ENCODE measurements at places on chromosomes 2 and 18.

DNA sequence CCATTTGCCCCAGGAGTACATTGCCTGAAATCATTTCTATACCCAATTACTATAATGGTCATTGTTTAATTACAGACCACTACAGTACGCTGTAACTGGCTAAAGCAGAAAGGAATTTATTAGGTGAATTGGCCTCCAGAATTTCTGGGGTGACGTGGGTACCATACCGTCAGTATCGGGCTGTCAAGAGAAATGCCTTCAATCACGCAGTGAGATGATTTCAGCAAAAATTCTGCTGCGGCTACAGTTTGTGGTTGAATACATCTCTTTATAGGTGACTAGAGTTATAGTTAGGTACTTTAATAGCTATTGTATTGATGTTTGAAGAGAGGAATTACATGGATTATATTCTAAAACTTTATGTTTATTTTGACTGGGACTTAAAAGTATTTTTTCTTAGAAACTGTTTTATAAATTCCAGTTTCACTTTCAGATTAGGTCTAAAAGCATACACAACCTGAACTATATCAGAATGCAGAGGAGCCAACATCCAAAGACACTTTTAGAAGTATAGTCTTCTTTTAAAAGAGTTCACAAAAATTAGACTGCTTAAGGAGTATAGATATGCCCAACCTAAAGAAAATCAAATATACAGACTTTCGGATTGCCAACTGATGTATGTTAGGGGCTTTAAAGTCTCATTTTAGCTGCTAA lies 128.4 kb downstream of the TTC27 start:
- DNase-seq, result no peak

GRCh38 chr2:217478831-217479455 lies 523.9 kb downstream of the TNS1 start:
- DNase-seq, result no peak

- no peak for DNase-seq
Measured at GRCh38 chr2:177405029-177405692, 12.6 kb downstream of the AGPS start.

- no peak for DNase-seq
Measured at GRCh38 chr2:226775032-226775509, 24.5 kb downstream of the IRS1 start.

DNA sequence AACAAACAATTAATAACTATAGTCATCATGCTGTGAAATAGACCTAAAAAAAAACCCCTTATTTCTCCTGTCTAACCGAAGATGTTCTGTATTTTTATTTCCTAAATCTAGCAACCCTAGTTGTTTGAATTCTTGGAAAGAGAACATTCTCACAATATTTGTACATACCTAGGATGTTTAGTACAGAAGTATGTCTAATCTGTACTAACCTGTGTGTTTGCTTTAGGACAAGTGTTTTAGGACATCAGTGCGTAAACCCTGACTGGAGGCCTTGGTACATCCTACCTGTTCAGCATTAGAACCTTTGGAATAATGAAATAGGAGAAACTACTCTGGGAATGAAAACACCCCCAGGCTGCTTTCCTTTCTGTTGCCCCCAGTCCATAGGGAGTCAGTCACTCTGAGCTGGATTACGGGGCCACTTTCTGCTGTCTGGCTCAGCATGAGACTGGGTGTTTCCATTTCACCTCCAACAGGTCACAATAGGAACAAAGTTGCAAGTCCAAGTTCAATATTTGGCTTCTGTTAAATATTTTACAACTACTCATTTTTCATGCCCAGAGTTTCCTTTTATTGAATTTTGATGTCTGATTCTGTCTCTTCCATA lies 114.7 kb downstream of the MTX2 start:
- no peak for DNase-seq

GRCh38 chr2:202290970-202291369 lies 25.4 kb downstream of the NOP58 start:
- DNase-seq, result no peak

- DNase-seq, result no peak
Measured at GRCh38 chr2:26463244-26464192, 14.4 kb downstream of the OTOF start.

DNA sequence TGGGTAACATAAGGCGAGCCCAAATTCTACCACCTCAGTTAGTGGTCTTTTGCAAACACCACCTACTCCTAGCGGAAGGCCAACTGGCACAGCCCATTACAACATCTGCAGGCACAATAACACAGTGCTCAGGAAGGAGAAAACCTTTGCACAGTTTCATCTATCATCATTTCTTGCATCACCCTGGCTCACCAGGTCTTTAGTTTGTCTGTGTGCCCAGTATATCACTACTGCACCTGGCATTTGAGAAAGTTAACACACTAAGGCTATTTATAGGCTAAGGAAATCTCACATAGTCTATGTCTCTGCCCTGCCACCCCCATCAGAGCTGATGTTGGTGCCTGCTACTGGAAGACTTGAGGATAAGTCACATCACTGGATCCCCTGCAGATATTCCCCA lies 484.0 kb downstream of the SATB2 start:
- DNase-seq, result no peak

DNA sequence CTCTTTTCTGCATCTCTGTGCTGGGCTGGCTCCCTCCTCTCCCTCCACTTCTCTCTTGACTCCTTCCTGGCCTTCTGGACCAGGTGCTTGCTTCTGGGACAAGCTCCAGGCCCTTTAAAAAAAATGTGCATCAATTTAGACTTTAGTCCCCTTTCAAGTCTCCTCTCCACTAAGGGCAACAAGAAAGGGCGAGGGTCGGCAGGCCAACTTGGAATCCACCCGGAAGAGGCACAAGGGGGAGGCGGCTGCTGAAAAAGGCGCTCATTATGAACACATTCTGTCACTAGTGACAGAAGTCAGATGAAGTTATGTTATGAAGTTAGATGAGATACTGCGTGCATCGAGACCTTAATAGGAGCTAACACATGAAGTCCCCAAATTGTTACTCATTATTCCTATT lies 13.6 kb upstream of the RHOB start:
- no peak for DNase-seq

GRCh38 chr2:75258620-75259019 lies 59.3 kb upstream of the TACR1 start:
- no peak for DNase-seq

GRCh38 chr2:43559391-43560230 lies 36.2 kb downstream of the THADA start:
- no peak for DNase-seq

DNA sequence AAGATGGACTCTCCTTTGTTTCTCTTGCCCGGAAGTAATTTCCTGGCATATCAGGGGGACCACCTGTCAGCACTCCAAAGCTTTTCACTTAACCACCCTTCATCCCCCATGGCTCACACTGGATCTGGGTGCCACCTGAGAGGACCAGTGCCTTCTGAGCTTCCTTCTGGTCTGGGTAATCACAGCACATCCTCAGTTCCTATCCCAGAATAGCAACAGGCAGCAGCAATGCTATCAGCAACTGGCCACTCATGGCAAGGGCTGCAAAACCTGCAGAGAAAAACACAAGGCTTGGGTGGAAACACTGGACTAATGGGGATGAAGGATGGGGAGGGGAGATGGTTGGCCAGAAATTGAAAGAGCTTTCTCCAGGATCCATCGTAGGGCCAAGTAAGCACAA lies 59.9 kb upstream of the STPG4 start:
- no peak for DNase-seq

GRCh38 chr2:65300761-65301711 lies 73.4 kb downstream of the ACTR2 start:
- peak; percentile 80 for DNase-seq

GRCh38 chr2:166499281-166499680 lies 5.2 kb upstream of the SCN7A start:
- no peak for DNase-seq

- DNase-seq, result peak; percentile 92
Measured at GRCh38 chr2:173590276-173590861, 235.7 kb downstream of the CDCA7 start.

DNA sequence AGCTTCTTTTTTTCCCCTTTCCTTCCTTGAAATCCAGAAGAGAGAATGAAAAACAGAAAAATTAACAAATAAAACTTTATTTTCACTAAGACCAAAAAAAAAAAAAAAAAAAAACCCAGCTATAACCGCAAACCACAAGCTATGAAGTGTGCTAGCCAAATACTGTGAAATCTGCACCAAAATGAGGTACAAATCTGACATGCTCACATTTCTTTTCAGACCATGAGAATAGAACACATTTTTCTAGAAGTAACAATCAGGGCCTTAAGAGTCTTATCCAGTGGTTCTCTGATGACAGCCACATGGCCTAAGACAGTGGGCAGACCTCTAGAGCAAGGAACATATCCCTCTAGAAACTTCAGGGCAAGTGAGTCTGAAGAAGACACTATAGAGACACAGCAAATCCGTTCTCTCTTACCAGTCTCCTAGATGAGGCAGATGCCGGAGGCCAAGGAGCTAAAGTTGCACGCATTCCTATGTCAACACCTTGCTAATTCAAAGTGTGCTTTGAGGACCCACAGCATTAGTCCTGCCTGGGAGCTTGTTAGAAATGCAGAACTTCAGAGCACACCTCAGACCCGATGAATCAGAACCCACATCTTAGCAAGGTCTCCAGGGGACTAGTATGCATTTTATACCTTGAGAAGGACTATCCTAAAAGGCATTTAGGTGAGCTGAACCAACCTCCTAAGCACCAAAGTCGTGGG lies 317.1 kb downstream of the MYCN start:
- DNase-seq, result no peak

- no peak for DNase-seq
Measured at GRCh38 chr2:98355881-98356280, 9.6 kb downstream of the CNGA3 start.

DNA sequence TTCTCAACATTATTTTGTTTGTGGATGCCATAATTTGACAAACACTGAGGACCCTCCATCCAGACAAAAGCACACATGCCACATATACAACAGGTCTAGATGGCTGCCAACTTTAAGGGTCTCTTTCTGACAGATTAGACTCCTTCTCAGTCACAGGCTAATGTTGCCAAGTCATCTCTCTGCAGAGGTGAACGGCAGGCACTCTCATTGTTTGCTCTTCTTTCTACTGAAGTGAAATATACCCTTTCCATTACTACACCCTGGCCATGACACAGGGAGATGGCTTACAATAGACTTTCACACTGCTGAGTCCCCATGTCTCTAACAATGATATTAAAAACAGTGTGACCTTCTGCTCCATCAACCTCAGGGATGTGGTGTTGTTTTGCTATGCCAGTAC lies 47.5 kb upstream of the ZNF397 start:
- DNase-seq, result no peak

- DNase-seq, result no peak
Measured at GRCh38 chr2:234514099-234514498, 17.2 kb upstream of the ARL4C start.

- no peak for DNase-seq
Measured at GRCh38 chr2:64629875-64630274, 23.8 kb downstream of the SERTAD2 start.

- no peak for DNase-seq
Measured at GRCh38 chr18:4870177-4870773, 326.8 kb downstream of the AKAIN1 start.

GRCh38 chr2:173496746-173497145 lies 142.1 kb downstream of the CDCA7 start:
- DNase-seq, result peak; percentile 63

DNA sequence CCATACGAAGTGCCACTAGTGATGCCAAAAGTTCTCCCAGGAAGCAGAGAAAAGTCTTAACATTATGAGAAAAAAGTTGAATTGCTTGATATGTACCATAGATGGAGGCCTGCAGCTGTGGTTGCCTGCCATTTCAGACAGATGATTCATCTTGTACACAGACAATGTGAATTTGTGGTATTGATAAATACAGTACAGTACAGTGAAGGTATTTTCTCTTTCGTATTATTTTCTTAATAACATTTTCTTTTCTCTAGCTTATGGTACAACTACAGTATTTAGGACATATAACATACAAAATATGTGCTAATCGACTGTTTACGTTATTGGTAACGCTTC lies 33.6 kb upstream of the VWC2L start:
- no peak for DNase-seq

- DNase-seq, result no peak
Measured at GRCh38 chr2:70999362-70999761, 4.7 kb upstream of the TEX261 start.

DNA sequence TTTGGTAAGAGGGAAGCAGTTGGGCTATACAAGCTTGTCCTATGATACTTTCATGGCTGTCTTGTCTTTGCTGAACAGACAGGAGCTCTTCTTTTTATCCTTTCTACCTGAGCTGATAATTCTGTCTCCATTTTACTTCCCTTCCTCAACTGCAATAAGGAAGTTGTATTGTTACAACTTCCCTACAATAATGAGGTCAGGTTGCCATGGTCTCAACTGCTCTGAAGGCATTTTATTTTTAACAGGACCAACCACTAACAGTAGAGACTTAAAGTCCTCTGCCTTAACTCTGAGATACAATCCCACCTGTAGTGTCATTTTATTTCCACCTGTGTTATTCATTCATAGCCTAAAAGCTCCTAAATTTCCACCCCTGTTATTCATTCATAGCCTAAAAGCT lies 118.6 kb upstream of the PGAP1 start:
- no peak for DNase-seq

- no peak for DNase-seq
Measured at GRCh38 chr2:115543024-115543423, 1100.6 kb downstream of the DPP10 start.

DNA sequence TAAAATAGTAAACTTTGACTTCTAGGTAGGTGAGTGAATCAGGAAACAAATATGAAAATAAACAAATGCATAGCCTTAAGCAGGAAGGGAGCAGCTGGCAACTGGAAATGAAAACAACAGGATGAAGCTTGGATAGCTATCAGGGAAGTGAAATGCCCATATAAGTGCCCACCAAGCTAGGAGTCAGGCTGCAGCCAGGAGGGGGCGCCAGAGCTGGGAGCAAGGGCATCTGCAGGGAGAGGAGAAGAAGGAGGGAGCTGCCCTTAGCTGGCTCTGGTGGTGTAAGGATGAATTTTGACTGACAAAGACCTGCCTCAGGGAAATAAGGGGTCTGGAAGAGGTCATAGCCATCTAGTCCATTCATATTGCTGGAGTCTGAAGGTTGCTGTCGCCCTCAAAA lies 298.3 kb downstream of the TDRD15 start:
- no peak for DNase-seq

DNA sequence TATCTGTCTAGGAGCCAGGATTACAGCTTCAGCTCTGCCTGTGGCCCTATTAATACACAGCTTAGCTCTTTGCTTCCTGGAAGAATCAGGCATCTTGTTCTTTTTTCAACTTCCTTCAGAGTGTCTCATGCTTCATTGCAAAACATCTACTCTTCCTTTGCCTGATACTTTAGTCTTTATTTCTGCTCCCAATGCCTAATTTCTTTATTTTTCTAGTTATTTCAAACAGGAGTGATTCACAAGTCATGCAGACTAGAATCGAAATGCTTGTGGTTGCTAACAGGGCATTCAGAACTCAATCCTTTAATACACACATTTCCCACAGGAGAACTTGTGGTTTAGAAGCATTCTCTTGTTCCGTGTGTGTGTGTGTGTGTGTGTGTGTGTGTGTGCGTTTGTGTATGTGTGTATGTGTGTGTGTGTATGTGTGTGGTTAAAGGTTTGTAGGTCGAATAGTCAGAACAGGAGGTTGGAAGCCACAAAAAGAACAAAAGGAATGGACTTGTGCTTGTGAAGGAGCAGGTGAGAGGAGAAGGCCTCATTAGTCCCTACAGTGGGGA lies 28.3 kb upstream of the INSIG2 start:
- DNase-seq, result peak; percentile 98
